T47D (cell line): ENCODE measurements at places on chromosomes 2 and 18.
A peak's percentile ranks its signal among the peaks of the same experiment; 100 is the strongest.

GRCh38 chr2:206045251-206045650 lies 40.7 kb downstream of the INO80D start:
- no peak for DNase-seq

DNA sequence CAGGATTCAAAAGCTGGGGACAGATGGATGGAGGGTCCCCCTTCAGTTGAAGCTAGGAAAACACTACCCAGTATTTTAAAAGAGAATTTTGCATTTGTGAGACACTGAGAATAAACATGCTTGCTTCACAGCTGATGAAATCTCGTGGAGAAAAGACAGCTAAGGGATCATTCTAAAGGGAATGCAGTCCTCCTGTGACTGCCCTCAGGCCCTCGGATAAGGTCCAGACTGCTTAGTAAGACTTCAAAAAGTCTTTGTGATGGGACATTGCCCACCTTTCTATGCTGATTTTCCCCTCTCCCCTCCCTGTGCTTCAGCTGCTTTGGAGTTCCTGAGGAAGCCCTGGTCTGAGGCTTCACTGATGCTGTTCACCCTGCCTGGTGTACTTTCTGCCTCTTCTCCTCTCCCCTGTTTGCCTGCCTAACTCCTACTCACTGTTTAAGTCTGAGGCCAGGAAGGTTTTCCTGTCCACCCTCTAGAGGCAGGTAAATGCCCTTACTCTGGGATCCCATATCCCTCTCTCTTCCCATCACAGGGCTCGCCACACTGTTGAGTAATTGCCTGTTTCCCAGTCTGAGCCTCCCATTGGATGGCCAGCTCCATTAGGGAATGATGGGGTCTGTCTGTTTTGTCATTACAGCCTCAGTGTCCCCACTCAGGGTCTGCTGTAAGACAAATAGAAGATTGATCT lies 26.6 kb downstream of the POLE4 start:
- no peak for DNase-seq

DNA sequence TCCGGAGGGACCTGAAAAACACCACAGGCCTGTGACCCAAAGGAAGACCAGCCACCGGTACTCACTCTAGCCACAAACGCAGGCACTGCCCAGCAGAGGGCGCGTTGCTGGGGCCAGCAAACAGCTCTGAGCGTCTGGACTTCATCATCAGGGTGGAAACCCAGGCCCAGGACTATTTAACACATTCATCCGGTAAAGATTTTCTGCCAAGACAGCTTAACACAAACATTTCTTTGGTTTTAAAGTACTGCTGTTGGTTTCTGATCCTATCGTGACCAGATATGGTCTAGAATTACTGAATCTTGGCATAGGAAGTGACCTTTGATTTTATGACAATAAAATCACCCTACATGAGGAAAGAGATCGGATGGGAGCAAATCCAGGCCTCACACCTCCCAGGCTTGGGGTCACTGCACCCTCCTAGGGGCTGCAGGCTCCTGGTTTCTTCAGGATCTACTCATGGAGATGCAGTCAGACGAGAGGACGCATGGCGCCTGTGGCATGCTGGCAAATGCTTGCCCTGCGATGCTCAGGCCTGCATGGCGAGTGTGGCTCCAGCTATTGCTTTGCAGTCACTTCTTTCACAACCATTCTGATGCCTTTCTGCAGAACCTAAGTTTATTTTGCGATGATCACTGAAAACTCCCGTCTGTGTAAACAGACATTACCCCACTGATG lies 130.4 kb downstream of the COL4A4 start:
- peak; percentile 21 for DNase-seq

- no peak for DNase-seq
These were observed 27.9 kb downstream of the ITGA4 start for GRCh38 chr2:181484851-181485637.

- DNase-seq, result no peak
These were observed 22.8 kb upstream of the RUFY4 start for GRCh38 chr2:218046238-218046637.

GRCh38 chr2:83079007-83079406 lies 1380.1 kb downstream of the SUCLG1 start:
- no peak for DNase-seq

DNA sequence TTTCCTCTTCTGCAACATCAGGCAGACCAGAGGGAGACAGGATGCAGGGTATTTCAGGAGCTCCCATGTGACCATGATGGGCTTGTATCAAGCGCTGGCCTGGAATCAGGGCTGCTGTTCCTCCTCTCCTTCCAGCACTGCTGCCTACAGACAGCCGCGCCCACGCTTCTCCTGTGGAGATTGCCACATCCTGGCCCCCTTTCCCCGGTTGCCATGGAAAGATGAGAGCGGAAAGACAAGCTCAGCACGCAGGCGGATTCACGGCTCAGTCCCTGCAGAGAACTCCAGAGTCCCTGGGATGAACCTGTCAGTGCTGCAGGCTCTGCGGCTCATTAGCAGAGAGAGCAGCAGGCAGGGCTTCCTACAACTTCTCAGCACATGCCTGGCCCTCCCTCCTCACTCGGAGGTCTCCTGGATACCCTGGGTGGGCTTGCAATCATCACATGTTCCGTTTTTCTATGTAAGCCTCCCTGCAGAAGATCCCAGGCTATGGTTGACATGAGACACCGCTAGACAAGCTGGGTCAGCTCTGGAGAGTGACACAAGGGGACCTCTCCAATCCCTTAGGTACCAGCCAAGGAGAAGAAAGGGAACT lies 497.8 kb upstream of the MYT1L start:
- no peak for DNase-seq

DNA sequence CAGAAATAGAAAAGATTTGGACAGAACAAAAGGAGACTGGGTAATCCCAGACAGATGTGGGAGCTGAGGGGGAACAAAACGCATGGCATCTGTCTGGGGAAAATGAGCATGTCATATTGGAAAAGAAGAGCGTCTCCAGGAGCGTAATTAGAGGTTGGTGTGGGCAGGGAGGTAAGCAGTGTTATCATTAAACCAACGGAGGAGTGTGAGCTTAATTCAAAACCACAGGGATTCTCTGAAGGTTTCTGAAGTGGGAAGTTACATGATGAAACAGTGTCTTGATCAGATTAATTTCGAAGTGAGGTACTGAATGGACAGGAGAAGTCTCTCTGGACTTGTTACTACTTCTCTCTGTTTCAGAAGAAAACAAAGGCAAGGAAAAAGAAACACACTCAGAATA lies 53.3 kb downstream of the DTNB start:
- DNase-seq, result no peak

- no peak for DNase-seq
These were observed 45.8 kb downstream of the PTPN2 start for GRCh38 chr18:12838178-12838634.

- no peak for DNase-seq
These were observed 34.8 kb upstream of the HNMT start for GRCh38 chr2:137929519-137929916.

DNA sequence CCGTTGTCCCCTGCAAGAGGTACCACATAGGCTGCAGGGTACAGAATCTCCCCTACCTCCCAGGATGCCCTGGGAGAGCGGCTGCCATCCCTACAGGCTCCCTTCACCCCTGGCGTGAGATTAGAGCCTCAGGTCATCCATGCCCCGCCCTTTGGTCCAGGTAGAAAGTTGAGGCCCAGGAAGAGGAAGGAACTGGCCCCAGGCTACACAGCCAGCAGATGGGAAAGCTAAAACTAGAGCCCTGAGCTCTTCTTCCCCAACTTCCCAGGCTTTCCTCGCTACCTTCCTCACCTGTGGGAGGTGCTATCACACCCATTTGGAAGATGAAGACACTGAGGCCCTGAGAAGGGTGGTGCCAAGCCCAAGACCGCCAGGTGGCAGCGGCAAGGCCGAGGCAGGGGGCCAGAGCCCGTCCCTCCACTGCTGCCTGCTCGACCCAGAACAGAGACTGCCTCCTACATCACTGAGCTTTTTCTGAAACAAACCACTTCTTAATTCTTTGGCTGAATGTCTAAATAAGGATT lies 25.8 kb downstream of the CIB4 start:
- DNase-seq, result no peak

DNA sequence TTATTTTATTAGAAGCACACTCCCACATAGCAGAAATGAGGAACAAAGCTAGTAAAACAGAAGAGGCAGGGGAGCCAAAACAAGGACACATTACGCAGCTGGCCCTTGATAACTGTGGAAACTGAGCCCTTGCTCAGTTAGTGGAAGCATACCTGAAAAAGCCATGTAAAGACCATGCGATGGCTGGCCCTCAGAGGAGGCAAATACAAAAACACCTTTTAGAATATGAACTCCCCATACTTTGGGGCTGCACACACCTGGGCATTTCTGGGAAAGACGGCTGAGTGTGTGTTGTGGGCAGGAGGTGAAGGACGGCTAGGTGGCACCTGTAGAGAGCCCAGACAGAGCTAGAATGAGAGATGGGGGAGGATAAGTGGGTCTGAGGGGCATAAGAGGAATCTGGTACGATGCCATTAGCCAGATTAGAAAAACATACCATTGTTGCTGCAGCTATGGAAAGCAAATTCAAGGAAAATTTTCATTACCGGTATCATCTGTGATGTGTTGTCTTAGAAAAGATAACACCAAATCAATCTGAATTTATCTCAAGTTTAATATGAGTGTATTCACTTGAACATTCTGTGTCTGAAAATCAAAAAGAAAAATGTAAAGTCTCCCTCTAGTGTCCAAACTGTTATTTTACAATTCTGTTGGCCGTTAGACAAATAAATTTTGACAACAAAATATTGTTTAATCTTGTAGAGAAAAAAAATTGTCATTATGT lies 45.2 kb upstream of the SULT1C3 start:
- DNase-seq, result no peak

DNA sequence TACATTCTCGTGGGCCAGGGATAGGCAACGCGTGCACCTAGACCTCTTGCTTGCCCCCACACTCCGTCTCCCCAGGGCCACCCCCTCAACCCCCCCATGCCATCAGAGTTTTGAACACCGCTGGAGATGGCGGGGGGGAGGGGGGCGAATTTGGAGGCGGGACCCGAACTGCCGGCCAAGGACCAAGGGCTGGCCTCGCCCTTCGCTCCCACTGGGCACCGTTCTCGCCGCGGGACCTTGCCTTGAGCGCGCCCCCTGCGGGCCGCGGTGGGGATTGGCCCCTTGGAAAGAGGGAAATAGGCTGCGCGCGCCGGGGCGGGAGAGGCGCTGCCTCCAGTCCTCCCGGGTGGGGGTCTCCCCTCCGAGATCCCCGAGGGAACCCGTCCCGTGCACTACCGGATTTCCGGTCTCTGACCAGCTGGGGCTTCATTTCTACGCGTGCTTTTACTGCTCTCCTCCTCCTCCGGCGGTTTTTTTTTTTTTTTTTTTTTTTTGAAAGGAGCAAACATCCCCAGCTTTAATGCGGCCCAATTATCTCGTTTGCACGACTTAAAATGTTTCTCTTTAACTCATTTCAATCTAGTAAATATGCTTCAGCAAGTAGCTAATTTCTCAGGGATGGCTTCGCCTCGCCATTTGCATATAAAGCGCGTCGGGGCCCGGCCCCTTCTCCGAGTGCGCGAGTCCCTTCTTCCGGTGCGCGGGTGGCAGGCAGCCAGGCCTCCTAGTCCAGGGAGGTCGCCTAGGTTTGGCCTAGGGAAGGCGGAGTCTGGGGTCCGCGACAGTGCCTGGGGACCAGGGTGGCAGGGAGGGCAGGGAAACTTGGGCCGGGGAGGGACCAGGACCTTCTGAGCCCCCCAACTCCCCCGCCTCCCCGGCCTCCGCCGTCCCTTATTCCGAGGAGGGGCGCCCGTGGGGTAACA lies 10.0 kb upstream of the GBX2 start:
- DNase-seq, result no peak

GRCh38 chr2:25389161-25389560 lies 47.4 kb upstream of the DNMT3A start:
- no peak for DNase-seq

GRCh38 chr2:43832457-43832856 lies 6.2 kb downstream of the ABCG5 start:
- no peak for DNase-seq

DNA sequence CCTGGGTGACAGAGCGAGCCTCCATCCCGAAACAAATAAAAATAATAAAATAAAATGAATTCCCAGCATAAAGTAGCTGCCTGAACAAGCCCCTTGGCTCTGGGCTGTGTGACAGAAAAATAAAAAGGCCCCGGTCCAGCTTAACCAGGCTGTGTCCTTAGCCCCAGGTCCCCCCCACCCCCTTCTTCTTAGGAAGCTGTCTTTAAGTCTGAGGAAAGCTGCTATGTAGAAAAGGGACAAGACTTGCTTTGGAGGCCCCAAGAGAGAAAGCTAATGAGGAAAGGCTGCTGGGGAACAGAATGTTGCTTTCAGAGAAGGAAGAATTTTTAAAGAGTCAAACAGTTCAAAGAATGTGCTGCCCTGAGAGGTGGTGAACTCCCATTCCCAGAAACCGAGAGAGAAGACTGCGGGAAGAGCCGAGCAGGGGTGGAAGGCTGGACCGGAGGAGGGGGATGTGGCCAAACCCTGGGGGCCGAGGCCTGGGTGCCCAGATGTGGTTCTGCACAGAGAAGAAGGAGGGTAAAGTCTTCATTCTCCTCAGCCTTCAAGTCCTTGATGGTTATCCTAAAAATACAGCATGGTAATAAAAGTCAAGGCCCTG lies 61.9 kb downstream of the CENPO start:
- DNase-seq, result no peak

- DNase-seq, result no peak
These were observed 291.8 kb downstream of the ICOS start for GRCh38 chr2:204228169-204228886.

- no peak for DNase-seq
These were observed 63.9 kb downstream of the GYPC start for GRCh38 chr2:126719833-126720351.

DNA sequence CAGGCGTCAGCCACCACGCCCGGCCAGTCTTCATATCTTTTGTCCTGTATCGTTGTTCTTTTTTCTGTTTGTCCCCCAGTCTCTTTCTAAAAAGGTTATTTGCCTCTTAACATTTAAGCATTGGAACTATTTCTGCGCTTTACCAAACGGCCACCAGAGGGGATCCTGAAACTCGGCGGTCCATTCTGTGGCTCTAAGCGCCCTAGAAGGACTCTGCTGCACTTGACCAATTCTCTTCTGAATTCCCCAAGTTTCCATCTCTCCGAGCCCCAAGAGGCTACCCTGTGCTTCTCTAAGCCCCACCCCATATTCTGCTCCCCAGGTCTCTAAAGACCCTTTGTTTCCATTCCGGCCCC lies 33.1 kb upstream of the REG3G start:
- peak; percentile 58 for DNase-seq

DNA sequence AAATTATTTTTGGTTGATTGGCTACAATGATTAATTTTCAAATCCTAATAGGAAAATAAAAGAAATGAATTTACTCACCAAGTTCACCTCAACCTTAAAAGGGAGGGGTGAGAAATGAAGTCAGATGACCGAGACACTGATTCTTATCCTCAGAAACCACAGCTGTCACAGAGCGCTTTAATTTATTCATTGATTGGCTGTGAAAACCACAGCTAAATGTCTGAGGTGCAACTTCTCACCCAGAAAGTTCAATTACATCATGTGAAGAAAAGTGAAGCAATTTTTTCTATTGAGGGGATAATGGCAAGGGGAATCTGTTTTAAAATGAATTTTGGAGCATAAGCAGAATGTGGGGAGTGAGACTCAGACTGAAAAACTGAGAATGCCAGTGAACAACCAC lies 128.4 kb downstream of the RNF152 start:
- no peak for DNase-seq

- DNase-seq, result no peak
These were observed 190.9 kb upstream of the FOSL2 start for GRCh38 chr2:28201671-28202180.

- no peak for DNase-seq
These were observed 34.3 kb downstream of the KIF1A start for GRCh38 chr2:240785424-240786335.

- DNase-seq, result peak; percentile 6
These were observed 46.5 kb upstream of the NFU1 start for GRCh38 chr2:69483696-69484095.

- no peak for DNase-seq
These were observed 52.7 kb downstream of the CCDC68 start for GRCh38 chr18:54906331-54907185.

GRCh38 chr18:61851940-61852451 lies 40.8 kb downstream of the RNF152 start:
- no peak for DNase-seq
